ENCODE measurements at places on chromosomes 7 and 10.

DNA sequence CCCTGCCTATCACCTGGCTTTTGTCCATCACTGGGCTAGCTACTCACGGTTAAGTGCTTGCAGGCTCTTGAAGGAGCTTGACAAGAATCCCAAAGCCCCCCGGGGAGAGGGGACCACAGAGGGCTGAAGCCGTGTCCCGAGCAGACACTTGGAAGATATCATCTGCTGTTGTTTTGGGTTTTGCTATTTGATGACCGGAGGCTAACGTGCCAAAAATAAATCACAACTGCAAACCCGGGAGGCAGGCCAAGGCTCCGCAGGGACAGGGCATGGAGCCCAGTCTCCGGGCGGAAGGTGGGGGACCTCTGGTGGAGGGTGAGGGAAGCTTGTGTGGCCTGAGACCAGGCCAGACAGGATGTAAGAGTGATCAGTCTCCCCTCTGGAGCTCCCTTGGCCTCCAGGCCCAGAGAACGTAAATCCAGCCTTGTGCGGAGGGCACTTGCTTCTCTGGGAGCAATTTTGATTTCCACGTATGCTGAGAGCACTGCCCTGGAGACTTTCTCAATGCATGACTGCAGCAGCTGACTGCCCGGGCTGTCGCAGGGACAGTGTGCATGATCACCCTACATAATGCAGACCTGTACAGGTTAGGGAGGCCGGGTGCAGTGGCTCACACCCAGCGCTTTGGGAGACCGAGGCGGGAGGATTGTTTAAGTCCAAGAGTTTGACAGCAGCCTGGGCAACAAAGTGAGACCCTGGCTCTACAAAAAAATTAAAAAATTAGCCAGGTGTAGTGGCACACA, at the start of gene PHKG1:
TSS of gene PHKG1 (minus strand) at position 164 of the 743 bp plus-strand sequence. CDS start 4,011 bp downstream, outside the sequence.
- no peak for DNase-seq

DNA sequence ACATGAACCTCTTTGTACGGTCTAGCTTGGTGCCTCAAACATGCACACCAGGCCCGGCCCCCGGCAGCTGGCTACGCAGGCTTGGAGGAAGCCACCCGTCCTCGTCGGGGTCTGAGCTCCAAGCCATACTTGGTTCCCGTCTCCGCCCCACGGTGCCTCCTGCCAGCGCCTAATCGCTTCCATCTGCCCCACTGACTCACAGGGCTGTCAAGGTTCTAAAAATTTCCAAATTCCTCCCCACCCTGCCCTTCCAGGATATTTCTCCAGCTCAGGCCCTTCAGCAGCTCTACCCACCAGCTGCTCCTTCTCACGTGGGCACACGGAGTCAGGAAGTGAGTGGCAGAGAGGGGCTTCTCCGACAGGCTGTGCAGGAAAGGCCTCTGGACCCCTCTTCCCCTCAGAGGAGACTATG, 38.8 kb downstream of the TMEM270 start:
- no peak for DNase-seq

DNA sequence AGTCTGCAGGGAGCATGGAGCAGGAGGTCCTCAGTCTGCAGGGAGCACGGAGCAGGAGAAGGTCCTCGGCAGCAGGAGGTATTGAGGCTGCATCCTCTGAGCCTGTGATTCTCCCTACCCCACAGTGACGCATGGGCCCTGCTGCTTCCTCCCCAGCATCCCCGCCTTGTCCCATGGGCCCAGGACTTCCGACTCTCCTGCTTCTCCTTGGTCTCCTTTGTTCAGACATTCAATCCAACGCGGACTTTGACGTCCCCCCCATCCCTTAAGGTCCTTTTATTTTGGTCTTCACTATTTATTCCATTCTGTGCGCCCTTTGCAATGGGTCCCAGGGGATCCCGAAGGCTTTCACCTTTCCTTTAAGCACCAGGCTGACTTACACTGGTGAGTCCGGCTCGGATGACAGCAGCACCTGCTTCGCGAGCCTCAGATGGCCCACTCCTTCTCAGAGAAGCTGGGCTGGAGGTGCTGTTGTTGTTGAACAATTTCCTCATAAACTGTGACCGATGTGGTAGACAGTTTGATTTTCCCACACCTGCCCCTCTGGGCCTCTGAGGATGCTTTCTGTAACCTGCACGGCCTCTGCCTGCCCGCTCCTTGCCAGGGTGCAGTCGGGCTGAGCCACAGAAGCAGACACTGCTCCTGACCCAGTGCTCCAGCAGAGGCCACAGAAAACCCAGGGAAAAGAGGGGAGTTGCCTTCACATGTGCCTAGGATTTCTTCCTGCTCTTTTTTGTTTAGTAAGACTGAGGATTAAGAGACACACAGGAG, 407.2 kb upstream of the SHH start:
- DNase-seq, result no peak

DNA sequence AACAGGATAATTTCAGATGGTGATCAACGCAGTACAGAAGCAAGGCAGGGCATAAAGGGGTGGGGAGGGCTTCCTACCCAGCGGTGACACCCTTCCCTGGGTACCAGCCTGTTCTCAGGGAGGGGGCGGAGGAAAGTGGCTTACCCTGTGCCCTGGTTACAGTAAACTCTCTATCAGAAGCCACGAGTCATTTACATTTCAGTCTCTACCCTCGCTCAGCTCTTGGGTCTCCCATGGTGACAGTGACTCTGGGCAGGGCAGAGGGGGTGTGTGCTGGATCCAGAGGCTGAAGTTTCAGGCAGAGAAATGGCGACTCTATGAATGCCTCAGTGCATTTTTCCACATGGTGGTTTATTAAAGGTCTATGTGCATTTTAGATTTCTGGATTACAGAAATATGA, 107.0 kb downstream of the ADARB2 start:
- DNase-seq, result no peak

DNA sequence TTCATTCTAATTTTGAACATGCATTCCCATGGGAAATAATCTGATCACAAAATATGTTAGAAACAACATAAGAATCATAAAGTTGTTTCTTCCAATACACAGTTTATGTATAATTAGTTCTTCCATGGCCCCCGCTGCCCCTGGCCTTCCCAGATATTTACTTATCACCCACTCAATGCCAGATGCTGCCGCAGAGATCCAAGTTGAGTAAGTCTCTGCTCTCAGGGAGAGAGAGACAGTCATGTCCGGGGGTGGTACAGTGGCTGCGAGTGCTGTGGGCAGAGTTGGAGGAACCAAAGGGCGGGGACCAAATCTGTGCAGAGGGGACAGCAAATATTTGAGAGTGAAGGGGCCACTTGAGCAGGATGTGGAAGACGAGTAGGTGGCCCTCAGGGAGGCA, 37.1 kb downstream of the COL26A1 start:
- no peak for DNase-seq

GRCh38 chr7:38542156-38542555, 89.0 kb downstream of the AMPH start:
- DNase-seq, result no peak

Data from neuronal stem cell (in vitro differentiated cells).